ENCODE measurements at places on chromosomes 5 and 9.
A peak's percentile ranks its signal among the peaks of the same experiment; 100 is the strongest.

GRCh38 chr5:74938250-74938933 is 72.2 kb upstream of the FAM169A start:
- DNase-seq: peak; percentile 83

- peak; percentile 92 for DNase-seq
These were observed 2.5 kb downstream of the MYMK start for GRCh38 chr9:133522073-133522910.

DNA sequence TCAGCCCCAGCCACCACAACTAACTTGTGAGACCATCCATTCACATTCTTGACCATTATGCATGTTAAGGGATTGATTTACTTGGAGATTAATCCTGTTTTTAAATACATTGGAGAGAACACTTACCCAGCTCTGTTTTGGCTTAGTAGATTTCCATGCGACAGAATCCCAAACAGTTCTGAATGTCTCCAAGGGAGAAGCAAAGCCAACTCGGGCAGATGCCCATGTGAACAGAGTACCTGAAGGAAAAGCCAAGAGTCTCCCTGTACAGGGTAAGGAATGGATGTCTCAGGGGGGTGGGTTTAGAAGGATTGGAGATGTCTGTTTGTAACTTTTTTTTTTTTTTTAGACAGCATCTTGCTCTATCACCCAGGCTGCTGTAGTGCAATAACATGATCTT is 61.0 kb downstream of the GRAMD2B start:
- DNase-seq: no peak

GRCh38 chr5:92144824-92145223 is 761.7 kb upstream of the ARRDC3 start:
- no peak for DNase-seq

GRCh38 chr9:137313956-137314560 is 12.0 kb upstream of the NRARP start:
- no peak for DNase-seq

GRCh38 chr5:113503146-113503545 is 10.3 kb upstream of the YTHDC2 start:
- DNase-seq: no peak

DNA sequence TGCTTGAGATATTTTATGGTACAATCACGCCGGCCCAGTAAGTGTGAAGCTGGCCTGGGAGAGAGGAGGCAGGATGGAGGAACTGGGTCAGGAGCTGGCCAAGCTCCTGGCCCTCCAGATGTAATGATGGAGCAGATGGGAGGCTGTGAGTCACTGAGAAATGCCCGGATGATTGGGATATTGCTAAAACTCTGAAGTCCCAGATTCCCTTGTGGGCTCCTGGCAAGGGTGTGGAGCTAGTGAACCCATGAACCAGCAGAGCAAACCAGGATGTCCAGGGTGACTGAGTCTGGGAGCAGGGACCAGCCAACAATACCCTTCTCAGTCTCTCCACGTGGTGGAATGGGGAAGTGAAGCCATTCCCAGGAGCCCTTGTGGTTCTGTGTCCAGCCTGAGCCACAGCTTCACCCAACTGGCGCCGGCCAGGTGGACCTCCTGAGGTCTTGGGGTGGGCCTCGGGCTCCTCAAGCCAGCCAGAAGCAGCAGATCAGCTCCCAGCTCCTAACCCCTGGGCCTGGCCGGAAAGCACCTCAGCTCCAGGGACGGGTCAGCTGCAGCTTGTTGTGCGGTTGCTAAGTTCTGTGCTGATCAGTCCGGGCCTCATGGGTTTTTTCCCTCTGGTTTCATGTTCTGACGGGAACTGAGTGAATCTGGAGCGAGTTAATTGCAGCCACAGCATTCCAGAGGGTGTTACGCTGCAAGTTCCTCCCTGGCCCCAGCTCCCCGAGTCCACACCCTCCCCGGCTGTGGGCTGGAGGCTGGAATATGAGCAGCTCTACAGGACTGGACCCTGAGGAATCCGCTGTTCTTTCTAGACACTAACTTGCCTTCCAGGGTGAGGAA is 37.6 kb downstream of the DUSP1 start:
- no peak for DNase-seq

DNA sequence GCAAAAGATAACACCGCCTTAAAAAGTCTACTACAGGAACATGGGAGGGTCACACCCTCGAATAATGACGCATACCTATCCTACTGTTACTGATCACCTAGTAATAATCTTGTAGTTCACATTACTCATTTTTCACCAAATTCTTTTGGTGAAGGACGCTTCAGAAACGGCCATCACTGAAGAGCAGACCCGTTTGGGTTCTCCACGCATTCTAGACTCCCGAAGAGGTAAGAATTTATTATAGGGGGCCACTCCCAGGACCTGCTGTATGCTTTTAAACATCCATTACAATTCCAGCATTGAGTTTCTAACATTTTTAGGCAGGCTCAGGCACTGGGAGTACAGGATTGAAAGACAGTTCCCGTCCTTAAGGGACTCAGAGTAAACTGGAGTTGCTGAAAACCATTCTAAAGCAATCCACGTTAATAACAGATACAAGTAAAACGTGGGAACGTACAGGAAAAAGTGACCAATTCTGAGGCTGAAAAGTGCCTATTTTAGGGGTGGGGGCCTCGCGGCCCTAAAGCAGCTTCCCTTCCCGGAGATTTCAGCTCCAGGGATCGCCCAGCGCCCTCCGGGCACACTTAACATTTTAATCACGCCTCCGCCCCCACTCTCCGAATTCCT is at the start of gene FER:
TSS of gene FER (plus strand) at position 124 of the 627 bp plus-strand sequence. CDS start 50,286 bp downstream, outside the sequence.
- peak; percentile 89 for DNase-seq

DNA sequence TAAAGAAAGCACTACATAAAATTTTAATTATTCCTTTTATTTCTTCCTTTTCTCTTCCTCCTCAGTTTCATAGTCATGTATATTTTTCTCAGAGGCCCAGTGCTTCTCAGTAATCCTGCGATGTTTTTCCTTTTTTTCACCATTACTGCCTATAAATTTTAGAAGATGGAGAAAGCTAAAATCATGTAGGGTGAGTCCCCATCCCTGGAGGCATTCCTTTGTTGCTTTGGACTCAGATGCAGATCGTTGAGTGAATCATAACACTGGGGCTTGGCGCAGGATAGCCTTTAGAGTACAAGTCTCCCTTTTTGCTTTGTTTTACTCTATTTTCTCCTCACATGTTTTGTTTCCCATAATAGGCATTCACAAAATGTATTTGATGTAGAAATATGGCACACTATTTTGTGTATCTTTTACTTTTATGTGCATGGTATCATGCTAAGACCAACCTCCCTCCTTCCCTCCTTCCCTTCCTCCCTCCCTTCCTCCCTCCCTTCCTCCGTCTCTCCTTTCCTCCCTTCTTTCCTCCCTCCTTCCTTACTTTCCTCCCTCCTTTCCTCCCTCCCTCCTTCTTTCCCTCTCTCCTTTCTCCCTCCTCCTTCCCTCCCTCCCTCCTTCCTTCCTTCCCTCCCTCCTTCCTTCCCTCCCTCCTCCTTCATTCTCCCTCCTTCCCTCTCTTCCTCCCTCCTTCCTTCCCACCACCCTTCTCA is 72.4 kb downstream of the NUDT12 start:
- no peak for DNase-seq

DNA sequence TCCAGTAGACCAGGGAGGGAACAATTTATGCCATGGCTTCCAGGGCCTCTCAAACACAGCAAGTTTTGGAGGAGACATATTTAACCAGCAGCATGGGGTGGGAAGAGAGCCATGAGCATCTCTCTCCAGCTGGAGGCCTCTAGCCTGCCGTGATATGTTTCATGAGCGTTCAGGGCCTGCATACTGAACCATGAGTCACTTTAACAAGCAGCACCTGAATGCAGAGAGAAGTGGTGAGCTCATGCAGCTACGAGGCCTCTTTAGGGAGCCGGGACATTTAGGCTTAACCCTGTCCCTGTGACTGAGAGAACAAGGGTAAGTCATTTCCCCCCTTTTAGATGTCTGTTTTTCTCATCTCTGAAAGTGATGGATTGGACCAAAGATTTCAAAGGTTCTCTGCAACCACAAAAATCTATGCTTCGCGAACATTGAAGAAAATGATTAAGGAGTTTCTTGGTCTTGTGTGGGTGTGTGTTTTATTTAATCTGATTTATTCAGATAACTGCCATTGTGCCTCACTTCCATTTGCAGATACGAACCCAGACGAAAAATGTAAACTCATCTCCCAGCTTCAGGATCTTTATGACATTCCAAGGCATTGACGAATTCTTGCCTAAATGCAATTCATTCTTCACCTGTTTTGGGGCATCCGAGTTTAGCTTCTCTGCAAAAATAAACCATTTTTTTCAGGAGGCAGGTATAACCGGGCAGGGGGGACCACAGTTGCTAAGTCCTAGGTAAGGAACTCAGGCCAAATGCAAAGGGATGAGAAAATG is 157.0 kb downstream of the GABBR2 start:
- DNase-seq: no peak

Measured in hematopoietic multipotent progenitor cell treated with erythropoietin and hydrocortisone succinate and interleukin-3 and kit ligand, for 4 days (in vitro differentiated cells).